Neural progenitor cell (in vitro differentiated cells): ENCODE measurements at places on chromosomes 4 and X.

DNA sequence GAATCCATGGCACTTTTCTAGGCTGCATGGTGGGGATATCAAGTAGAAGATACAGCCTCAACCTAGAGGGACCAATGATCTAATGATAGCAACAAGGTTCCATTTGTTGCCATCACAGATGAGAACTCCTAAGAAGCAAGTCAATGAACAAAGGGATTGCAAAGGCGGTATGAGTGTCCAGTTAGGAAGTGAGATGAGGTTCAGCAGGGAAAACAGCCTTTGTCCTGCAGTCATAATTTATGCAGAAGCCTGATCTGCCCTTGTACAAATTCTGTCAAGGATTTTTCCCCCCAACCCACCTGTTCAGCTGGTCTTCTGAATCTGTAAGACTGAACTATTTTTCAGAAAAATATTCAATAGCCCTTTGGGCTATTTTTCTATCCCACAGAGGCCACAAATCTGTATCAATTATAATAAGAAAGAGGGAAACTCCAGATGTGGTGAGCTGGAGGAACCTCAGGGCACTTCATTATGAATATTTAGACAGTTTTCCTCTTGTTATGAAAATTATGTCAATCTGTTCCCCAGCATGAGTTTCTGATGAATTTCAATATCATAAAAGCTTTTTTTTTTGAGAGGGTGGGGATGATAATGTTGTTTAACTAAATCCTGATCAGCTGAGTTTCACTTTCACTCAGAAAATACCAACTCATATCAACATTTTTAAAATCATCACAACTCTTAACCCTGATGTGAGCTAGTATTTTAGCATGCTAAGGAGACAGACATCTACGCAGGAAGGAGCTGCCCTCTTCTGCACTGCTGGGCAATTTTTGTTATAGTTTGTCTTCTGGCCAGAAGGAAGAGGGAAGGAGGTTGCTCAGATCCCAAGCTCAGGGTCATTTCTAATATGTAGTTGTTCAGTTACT lies 127.2 kb upstream of the MAP3K15 start:
- H3K4me1 ChIP-seq = peaks cover 3% of the 10 kb centered on the region
- H3K36me3 ChIP-seq = no peaks in the 10 kb centered on the region
- no peak overlapping the region for H3K4me3 ChIP-seq
- DNase-seq = no peak

GRCh38 chr4:76610751-76611547 lies 175.9 kb downstream of the SHROOM3 start:
- H3K27me3 ChIP-seq = no peaks in the 10 kb centered on the region
- no peaks in the 10 kb centered on the region for H3K36me3 ChIP-seq
- no peak for DNase-seq
- no peak overlapping the region for H3K4me3 ChIP-seq
- H3K4me1 ChIP-seq = peaks cover 42% of the 10 kb centered on the region

DNA sequence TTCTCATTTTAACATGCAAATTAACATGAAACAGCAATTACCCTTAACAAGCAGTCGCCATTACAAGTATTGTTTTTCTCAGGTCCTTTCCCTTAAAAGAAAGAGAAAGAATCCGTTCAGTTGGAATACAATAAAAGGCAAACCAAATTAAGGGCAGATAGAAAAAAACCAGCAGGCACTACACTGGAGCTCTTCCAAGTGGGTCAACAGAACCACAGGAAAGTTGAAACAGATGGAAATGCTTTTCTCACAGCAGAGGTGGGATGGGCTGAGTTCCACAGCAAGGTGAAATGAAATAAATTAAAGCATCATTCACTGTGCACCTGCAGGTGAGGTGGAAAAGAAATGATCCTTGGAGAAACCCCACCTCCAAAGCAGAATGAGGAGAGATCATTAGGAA lies 102.6 kb downstream of the APBB2 start:
- peaks cover 5% of the 10 kb centered on the region for H3K4me1 ChIP-seq
- no peak overlapping the region for H3K4me3 ChIP-seq
- H3K27ac ChIP-seq = no peak overlapping the region
- no peaks in the 10 kb centered on the region for H3K36me3 ChIP-seq
- DNase-seq = no peak

DNA sequence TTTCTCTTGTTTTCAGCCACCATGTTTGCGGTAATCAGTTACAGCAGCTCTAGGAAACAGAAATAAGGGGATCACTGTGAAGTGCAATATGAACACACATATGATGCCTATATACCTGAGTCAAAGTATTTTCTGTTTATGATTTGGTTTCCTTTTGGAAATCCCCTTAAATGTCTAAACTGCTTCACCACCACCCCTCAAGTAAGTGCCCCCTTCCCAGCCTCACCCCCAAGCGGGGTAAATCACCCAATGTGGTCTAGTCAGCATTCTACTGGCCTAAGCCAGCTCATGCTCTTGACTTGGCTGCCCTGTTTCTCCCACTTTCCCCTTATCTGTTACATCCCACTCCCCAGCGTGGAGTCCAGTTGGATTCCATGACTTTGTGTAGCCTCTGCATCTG lies 176.5 kb downstream of the QDPR start:
- no peaks in the 10 kb centered on the region for H3K4me1 ChIP-seq
- H3K27ac ChIP-seq = no peak overlapping the region
- no peak overlapping the region for H3K4me3 ChIP-seq

GRCh38 chrX:31251336-31251735 lies 179.5 kb upstream of the FTHL17 start:
- H3K27me3 ChIP-seq = no peaks in the 10 kb centered on the region
- no peaks in the 10 kb centered on the region for H3K4me1 ChIP-seq
- no peak overlapping the region for H3K4me3 ChIP-seq
- DNase-seq = no peak
- H3K36me3 ChIP-seq = no peaks in the 10 kb centered on the region

DNA sequence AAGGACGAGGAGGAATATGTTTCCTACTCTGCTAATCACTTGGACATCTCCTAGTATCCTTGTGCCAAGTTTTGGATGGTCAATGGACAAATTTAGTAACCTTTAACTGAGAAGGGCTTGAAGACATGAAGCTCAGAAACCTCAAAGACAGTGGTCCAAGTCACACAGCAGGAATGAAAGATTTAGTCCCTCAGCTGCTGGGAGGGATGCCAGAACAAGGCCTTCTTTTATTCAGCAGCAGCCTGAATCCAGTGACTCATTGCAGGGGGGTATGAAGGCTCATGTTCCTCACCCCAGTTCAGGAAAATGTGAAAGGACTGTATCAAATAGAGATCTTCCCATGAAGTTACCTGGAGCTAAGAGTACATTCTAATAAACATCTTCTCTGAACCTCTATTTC lies 214.9 kb upstream of the UGT8 start:
- DNase-seq = no peak
- no peaks in the 10 kb centered on the region for H3K27me3 ChIP-seq
- H3K4me3 ChIP-seq = no peak overlapping the region
- H3K4me1 ChIP-seq = no peaks in the 10 kb centered on the region

GRCh38 chrX:41382714-41383645 lies 49.0 kb downstream of the DDX3X start:
- H3K27ac ChIP-seq = no peak overlapping the region
- no peaks in the 10 kb centered on the region for H3K36me3 ChIP-seq
- no peak for DNase-seq
- no peaks in the 10 kb centered on the region for H3K4me1 ChIP-seq
- no peaks in the 10 kb centered on the region for H3K27me3 ChIP-seq

DNA sequence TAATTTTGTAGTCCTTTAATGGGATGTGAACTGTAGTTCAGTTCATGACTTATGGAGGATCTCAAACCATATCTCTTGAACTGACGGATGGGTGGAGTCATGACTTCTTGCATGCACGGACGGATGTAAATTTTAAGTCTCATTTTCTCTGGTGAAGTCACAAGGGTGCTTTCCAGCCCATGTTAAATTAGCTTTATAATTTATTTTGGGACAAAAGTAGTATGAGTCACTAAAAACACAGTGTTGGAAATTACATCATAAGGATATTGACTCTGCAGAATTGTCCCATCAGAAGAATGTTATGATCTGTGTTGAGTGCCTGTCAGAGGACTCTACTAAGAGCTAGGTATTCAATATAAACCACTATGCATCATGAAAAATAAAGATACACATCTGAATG lies 6.8 kb upstream of the PAGE5 start:
- H3K27ac ChIP-seq = no peak overlapping the region
- no peak for DNase-seq
- H3K4me3 ChIP-seq = no peak overlapping the region

- no peaks in the 10 kb centered on the region for H3K27me3 ChIP-seq
- DNase-seq = no peak
- H3K4me1 ChIP-seq = no peaks in the 10 kb centered on the region
These were observed 443.6 kb downstream of the SPRY1 start for GRCh38 chr4:123840197-123840596.

GRCh38 chrX:11967986-11968869 lies 170.0 kb upstream of the FRMPD4 start:
- no peak for DNase-seq
- no peak overlapping the region for H3K27ac ChIP-seq
- H3K4me1 ChIP-seq = no peaks in the 10 kb centered on the region
- H3K4me3 ChIP-seq = no peak overlapping the region
- no peaks in the 10 kb centered on the region for H3K36me3 ChIP-seq

GRCh38 chr4:6147441-6147840 lies 52.9 kb downstream of the JAKMIP1 start:
- H3K4me1 ChIP-seq = no peaks in the 10 kb centered on the region
- no peaks in the 10 kb centered on the region for H3K27me3 ChIP-seq
- H3K4me3 ChIP-seq = no peak overlapping the region
- no peaks in the 10 kb centered on the region for H3K36me3 ChIP-seq

DNA sequence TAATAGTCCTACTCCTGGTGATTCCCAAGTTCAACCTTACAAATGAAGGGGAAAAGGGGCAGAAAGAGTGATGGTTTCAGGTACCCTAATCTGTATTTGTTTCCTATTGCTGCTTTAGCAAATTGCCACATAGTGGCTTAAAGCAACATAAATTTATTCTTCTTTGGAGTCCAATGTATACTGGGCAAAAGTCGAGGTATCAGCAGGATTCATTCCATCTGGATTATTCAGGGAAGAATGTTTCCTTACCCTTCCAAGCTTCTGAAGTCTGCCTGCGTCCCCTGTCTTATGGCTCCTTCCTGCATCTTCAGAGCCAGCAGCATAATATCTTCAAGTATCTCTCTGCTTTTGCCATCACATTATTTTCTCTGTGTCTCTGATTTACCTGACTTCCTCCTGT lies 10.3 kb upstream of the BST1 start:
- DNase-seq = no peak
- peaks cover 73% of the 10 kb centered on the region for H3K4me1 ChIP-seq
- H3K36me3 ChIP-seq = no peaks in the 10 kb centered on the region

- DNase-seq = no peak
- no peak overlapping the region for H3K27ac ChIP-seq
- H3K4me1 ChIP-seq = no peaks in the 10 kb centered on the region
- no peaks in the 10 kb centered on the region for H3K36me3 ChIP-seq
- H3K4me3 ChIP-seq = no peak overlapping the region
These were observed 43.7 kb downstream of the SLC2A9 start for GRCh38 chr4:9977518-9978031.

- H3K27me3 ChIP-seq = no peaks in the 10 kb centered on the region
- peak; percentile 75 for DNase-seq
- no peaks in the 10 kb centered on the region for H3K4me1 ChIP-seq
- H3K4me3 ChIP-seq = no peak overlapping the region
- no peaks in the 10 kb centered on the region for H3K36me3 ChIP-seq
- no peak overlapping the region for H3K27ac ChIP-seq
These were observed 639.9 kb downstream of the SPOCK3 start for GRCh38 chr4:166594326-166594946.

DNA sequence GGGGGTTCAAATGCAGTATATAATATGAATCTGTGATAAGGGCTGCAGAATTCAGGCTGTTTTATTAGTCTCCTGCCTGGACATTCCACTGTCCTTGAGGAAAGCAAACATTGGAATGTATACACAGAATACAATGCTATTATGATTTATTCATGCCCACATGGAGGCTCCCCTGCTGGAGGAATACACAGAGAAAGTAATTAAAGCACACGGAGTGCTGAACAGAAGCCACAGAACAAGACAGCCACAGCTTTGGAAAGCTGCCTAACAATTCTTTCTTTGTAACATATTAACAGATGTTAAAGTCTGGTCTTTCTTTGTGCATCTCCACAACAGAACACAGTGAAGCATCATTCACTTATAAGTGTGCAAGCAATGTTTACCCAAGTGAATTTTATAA lies 155.8 kb downstream of the ARAP2 start:
- no peaks in the 10 kb centered on the region for H3K27me3 ChIP-seq
- H3K4me3 ChIP-seq = no peak overlapping the region
- no peak overlapping the region for H3K27ac ChIP-seq
- DNase-seq = peak; percentile 19
- peaks cover 9% of the 10 kb centered on the region for H3K4me1 ChIP-seq

- no peaks in the 10 kb centered on the region for H3K27me3 ChIP-seq
- no peak overlapping the region for H3K27ac ChIP-seq
- DNase-seq = no peak
- H3K4me1 ChIP-seq = no peaks in the 10 kb centered on the region
These were observed 111.3 kb downstream of the KLHL8 start for GRCh38 chr4:87109121-87109520.

DNA sequence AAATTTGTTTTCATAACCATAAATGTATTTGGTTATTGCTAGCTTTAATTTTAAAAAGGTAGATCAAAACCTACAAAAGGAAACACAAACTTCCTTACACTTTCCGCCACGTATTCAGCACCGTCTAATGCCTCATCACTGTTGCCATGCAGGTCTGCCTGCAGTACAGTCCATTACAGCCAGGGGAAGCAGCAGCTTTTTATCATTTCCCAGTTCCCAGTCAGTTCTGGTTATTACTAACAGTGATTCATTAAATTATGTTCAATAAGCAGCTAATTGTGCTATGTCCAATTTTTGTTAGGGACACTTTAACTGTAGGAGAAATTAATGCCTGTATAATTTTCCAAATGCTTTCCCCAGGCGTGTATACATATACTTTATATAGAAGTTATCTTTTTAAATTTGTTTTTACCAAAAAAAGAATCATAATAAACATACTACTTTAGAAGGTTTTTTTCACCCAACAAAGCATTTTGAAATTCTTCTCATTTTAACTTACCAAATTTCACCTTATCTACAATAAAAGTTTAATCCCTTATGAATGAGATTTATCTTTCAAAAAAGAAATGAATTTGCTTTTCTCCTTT lies 93.3 kb downstream of the ANXA3 start:
- no peaks in the 10 kb centered on the region for H3K4me1 ChIP-seq
- no peak overlapping the region for H3K27ac ChIP-seq
- no peaks in the 10 kb centered on the region for H3K27me3 ChIP-seq
- no peak overlapping the region for H3K4me3 ChIP-seq
- H3K36me3 ChIP-seq = no peaks in the 10 kb centered on the region

DNA sequence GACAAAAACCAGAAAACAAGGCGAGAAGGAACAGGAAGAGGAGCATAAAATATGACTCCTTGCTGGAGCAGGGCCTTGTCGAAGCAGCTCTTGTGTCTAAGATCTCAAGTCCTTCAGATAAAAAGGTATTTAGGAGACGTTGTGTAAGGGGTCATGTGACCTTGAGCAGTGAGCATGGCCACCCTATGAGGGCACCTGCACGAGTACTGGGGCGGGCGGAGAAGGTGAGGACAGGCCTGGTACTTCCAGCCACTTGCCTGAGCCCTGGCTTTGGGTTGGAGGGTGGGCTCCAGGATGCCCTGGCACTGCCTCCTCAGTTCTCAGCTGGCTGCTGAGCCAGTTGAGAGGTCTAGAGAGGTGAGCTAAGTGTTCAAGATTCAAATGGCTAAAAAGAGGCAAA lies 29.9 kb downstream of the NSD2 start:
- no peaks in the 10 kb centered on the region for H3K36me3 ChIP-seq
- H3K4me1 ChIP-seq = peaks cover 5% of the 10 kb centered on the region
- no peak for DNase-seq
- H3K27me3 ChIP-seq = no peaks in the 10 kb centered on the region

GRCh38 chr4:24521544-24521943 lies 62.8 kb downstream of the DHX15 start:
- H3K27me3 ChIP-seq = no peaks in the 10 kb centered on the region
- no peaks in the 10 kb centered on the region for H3K4me1 ChIP-seq
- peaks cover 13% of the 10 kb centered on the region for H3K36me3 ChIP-seq
- DNase-seq = no peak
- H3K27ac ChIP-seq = no peak overlapping the region
